ENCODE measurements at places on chromosomes 6 and 20.
A peak's percentile ranks its signal among the peaks of the same experiment; 100 is the strongest.

GRCh38 chr20:53180928-53181362 is 208.8 kb downstream of the TSHZ2 start:
- DNase-seq, result no peak

DNA sequence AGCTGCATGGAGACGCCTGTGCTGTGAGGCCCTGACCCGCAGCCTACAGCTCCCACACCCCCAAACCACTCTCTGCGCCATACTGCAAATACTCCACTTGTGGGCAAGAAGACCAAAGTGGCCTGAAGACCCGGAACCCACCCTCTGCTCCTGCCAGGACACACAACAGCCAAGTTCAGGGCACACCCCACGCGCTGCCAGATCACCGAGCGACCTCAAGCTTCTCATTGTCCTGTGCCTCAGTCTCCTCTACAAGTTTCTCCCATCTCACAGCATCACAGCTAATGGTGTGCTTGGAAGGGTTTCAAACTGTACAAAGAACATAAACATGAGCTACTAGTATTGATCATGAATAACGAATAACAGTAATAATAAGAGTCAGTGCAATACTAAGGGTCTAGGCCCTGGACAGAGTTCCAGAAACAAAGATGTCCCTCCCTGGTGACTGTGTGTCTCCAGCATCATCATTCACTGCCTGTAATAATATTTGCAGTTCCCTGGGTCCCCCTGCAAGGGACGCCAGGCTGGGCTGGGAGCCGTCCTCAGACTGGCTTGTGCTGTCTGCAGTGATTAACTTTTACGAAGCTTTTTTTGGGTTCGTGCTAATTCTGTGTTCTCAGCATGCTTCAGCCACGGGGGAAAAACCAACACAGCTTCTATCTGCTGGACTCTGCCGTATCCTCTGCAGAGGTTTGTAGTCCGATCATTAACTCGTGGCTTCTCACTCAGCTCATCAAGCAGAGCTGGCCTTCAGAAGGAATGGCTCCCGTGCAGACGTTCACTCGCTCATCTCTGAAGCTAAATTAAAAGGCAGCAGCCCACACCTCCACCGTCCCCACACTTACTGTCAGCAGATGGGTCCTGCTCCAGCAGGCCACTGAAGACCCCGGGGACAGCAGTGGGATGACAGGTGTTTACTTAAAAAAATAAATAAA is 81.6 kb upstream of the MPC1 start:
- no peak for DNase-seq

DNA sequence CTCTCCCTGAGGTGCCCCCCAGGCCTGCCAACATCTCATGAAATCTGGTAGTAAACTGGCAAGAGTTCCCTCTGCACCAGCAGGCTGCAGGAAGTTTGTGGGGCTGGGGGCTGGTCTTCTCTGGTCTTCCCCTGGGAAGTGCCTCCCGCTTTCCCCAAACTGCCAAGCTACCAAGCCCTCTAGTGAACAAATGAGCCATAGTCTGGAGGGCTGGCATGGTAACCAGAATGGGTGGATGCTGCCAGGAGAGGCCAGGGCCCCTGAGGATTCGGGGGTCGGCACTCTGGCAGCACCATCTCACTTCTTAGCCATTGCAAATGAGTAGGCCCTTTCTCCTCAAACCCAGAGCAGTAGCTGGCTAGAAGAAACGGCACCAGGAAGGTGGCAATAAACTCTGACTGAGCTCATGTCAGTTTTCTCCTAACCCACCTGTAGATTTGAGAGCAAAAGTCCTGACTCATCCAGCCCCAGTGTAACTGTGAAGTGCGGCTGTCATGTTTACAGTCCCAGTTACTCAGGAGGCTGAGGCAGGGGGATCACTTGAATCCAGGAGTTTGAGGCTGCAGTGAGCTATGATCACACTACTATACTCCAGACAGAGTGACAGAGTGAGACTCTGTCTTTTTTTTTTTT is 35.9 kb downstream of the ZC3H12D start:
- no peak for DNase-seq

GRCh38 chr6:142304241-142304640 is 2.4 kb downstream of the ADGRG6 start:
- DNase-seq, result no peak

DNA sequence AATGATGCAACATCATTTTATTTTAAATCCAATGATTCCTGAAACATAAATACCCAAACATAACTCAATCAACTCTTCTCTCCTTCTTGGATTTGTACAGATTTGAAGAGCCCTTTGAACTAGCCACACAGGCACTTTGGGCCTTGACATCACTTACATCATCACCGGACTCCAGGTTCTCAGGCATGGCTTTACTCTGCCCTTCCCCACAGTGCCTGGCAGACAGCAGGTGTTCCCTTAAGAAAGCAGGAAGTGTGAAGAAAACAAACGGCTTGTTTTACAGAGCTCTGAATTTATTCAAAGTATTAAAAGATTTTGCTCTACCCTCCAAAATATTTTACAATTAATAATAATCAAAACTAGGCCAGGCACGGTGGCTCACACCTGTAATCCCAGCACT is 54.8 kb upstream of the GCM1 start:
- DNase-seq, result no peak

GRCh38 chr6:147674099-147674498 is 165.6 kb downstream of the SAMD5 start:
- DNase-seq, result no peak

DNA sequence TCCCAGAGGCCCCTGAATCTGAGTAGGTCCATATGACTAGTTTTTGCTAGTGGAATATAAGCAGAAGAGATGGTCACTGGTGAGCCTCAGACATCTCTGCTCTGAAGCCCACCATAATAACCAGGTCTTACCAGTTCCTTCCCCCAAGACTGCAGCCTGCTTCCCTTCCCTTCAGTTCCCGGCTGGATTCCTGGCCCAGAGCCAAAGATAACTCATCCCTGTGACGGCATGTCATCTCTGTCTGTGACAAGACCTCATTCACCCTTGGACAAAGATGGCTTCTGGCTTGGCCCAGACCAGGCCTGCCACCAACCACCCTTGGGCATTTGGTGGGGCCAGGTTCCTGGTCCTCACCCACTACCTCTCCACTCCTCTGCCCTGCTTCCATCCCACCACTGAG is 145.5 kb upstream of the TOP1 start:
- DNase-seq, result no peak

DNA sequence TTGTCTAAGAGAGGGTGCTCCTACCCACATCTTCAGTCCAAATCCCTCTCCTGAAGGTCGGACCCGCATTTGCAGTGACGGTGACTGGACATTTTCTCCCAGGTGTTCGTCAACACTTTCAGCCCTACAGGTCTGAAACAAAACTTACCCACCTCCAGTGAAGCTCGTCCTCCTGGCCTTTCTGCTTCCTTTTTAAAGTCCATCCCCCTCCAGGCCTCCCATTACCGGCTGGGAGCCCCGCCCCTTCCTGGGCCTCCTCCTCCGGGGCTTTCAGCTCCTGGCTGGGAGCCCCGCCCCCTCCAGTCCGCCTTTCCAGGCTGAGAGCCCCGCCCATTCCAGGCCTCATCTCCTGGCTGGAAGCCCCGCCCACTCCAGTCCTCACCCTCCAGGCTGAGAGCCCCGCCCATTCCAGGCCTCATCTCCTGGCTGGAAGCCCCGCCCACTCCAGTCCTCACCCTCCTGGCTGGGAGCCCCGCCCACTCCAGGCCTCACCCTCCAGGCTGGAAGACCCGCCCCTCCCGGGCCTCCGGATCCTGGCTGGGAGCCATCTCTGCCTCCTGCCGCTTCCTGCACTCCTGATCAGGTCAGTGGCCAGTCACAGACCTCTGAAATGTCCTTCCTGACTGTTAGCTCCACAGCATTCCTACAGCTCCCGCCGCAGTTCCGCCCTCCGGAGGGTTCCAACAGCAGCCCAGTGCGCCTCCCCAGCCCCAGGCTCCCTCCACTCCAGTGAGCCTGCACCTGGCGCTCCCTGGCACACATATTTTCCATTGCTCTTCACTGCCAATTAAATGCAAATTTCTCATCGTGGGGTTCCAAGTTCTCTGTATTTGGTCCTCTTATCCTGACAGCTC is 98.5 kb downstream of the LY86 start:
- peak; percentile 94 for DNase-seq

GRCh38 chr6:6556738-6557503 is 31.6 kb upstream of the LY86 start:
- peak; percentile 52 for DNase-seq

DNA sequence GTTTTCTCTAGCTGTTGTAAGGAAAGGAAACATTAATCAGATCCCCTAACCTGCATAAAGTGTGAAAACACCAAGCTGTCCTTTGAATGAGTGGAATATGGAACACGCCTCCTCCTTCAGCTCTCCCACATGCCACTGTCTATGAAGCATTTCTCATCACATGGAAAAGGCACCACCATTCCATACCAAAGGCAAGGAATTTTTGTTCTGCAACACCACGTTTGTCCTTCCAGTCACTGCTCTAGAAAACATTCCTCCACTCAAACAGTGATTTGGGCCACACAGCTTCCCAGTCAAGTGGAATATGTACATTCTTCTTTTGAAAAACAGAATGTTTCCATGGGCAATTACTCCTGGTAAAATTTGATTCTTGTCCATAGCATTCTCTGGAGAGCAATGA is 120.1 kb downstream of the OPRM1 start:
- DNase-seq, result no peak

- DNase-seq, result peak; percentile 71
Measured at GRCh38 chr6:102300350-102300749, 906.8 kb downstream of the GRIK2 start.

DNA sequence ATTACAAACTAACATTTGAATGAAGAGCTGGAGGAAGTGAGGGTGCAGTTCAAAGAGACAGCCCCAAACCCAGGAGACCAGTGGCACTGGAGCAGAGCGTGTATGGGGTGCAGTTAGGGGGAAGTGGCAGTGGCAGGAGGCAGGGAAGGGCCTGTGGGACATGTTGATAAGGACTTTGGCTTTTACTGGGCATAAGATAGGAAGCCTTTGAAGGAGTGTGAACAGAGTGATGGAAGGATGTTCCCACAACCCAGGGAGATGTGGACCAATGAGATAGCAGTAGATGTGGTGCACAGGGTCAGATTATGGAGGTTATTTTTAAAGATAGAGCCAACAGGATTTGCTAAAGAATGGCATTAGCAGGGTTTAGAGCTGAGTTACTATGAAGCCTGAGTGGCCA is 56.4 kb downstream of the AIG1 start:
- DNase-seq, result no peak

DNA sequence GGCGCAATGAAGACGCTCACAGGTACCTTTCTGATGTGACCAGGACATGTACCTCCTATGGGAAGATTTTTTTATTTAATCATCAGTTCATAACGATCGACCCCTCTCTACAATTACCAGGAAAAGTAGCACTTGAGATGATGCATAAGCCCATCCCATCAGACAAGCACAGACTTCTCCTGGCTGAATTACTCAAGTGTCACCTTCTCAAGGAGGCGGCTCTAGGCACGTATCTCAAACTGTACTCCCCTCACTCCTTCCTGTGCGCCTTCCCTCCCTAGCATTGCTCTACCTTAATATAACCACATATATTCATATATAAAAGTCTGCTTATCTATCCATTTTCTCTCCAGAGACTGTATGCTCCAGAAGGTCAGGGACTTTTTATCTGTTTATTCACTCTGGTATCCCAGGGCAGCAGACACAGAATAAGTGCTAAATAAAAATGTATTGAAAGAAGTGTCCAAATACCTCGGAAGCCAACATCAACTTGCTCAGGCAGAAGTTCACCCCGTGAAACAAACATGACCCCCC is 71.5 kb downstream of the CNKSR3 start:
- DNase-seq, result peak; percentile 74

DNA sequence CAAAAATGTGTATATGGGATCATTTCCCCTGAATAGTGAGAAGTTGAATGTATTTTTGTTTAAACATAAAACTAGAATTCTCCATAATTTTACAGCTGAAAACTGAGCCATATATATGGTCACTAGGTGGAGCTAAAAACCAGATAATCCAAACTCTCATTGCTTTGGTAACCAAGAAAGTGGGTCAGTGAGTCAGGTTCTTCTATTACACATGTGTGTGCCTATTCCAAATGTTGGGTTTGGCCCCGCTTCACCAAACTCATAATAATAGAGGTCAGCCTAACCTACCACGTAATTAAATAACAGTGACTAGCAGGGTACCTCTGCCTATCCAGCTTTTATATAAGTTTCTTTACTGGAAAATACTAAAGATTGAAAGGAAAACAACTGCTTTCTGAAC is 19.3 kb upstream of the RNGTT start:
- DNase-seq, result peak; percentile 80

DNA sequence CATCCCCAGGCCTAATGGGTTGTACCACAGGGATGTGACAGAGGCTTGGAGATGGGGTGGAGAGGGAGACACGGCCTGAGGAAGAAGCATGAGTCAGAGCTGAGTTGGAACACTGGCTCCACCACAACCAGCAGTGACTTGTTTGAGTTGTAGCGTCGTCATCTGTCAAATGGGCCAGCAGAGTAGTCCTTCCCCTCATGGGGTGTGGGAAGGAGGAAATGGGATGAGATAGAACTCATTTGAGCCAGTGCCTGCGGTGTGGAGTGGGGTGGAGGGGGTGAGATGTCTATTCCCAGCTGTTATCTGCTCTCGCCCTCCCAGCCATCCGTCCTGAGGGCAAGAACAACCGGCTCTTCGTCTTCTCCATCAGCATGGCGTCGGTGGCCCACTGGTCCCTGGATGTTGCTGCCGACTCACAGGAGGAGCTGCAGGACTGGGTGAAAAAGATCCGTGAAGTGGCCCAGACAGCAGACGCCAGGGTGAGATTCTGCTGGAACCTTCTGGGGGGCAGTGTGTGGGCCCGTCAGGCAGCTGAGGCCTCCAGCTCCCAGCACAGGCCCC is 32.5 kb downstream of the PLCG1 start:
- peak; percentile 95 for DNase-seq

Data from epithelial cell of esophagus (primary cell).